Right lung (tissue), 10 donors: ENCODE measurements at places on chromosomes 16 and 17.

- DNase-seq = no peak
Measured at GRCh38 chr17:64537488-64537887, 30.7 kb downstream of the CEP95 start.

- DNase-seq = no peak
Measured at GRCh38 chr16:87747626-87748414, 18.0 kb downstream of the KLHDC4 start.

DNA sequence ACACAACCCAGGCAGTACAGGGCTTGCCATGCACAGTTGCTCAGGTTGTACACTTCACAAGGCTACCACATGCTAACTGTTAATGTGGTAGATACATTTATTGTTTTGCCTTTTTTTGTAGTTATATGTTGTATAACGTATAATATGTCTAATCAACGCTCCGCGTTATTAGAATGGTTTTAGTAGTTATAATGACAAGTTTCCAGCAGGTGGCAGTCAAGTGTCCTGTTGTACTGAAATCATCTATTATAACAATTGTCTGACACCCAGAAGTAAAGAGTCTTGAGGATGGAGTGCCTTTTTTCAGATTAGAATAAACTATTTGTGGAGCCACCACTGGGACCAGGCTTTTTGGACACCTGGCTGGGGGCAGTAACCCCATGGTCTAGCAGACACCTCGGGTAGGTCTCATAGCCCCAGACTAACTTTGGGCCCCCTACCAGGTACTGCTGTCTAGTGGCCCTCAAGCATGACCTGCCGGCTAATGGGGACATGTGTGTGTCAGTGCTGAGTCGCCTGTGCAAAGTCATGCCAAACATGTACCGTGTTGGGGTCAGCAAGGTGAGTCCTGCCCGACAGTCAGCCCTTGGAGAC, 32.8 kb downstream of the MYO15A start:
- DNase-seq = no peak

- DNase-seq = peak; percentile 45
Measured at GRCh38 chr16:72400257-72401083, 228.5 kb upstream of the PMFBP1 start.

- DNase-seq = peak; percentile 54
Measured at GRCh38 chr17:34351096-34351495, 5.2 kb upstream of the CCL13 start.

DNA sequence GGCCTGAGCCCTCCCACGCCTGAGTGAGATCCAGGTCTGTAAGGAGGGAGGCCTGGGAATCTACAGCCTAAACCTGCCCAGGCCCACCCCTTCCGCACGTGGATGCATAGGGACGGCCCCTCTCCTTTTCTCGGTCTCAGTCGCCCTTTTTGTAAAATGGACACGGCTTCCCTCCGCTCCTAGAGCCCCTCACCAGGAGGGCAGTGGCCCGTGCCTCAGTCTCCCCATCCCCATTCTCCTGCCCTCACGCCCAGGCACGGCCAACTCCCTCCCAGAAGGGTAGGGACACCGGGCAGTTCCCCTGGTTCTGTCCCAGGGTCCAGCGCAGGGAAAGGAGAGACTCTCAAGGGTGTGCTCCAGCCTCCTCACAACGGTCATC, 48.1 kb downstream of the WNT3 start:
- DNase-seq = no peak

DNA sequence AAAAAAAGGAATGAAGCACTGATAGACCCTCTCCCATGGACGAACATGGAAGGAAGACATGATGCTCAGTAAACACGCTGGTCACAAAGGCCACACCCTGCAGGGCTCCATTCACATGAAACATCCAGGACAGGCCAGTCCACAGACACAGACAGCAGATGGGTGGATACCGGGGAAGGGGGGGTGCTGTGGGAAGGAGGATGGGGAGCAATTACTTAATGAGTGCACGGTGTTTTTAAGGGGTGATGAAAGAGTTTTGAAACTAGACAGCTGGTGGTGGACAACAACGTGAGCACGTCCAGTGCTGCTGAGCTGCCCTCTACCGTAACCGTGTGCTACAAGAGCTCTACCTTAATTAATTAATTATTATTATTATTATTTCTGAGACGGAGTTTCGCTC, 6.0 kb upstream of the SLC16A3 start:
- no peak for DNase-seq

GRCh38 chr16:62041401-62041800, 5.2 kb upstream of the CDH8 start:
- DNase-seq = no peak

DNA sequence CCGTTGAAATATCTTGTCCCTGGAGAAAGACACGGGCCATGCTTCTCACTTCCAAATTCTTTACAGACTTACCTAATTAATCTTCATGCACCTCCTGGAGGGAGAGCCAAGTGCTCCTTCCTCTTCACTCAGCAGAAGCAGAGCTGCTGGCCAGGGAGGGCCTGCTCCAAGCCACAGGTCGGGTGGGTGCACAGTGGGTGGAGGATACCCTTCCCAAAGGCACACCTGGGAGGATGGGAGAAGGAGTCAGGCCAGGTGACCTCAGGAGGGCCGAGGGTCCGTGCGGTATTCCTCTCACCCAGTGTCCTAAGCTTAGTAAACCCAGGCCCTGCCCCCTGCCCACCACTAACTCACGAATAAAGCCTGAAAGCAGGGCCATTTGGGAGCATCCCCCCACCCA, 171.3 kb upstream of the RPL38 start:
- DNase-seq = no peak
